ENCODE measurements at places on chromosomes 3 and 15.
A peak's percentile ranks its signal among the peaks of the same experiment; 100 is the strongest.

DNA sequence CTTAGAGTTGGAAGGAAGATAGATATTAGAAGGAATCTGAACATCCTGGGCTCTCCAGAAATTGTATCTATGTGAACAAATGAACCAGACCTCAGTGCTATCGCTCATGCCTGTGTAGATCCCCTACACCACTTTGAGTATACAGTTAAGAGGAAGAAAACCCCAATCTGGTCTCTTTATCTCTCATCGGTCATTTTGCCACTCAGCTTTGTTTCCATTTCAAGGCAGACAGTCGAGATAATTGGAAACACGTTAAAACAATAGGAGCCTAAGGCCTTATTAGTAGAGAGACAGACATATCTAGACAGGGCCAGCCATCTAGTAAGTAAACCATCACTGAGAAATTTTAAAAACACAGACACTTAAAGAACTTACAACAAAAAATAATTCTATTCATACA lies 101.6 kb downstream of the MYLK start:
- DNase-seq, result no peak

DNA sequence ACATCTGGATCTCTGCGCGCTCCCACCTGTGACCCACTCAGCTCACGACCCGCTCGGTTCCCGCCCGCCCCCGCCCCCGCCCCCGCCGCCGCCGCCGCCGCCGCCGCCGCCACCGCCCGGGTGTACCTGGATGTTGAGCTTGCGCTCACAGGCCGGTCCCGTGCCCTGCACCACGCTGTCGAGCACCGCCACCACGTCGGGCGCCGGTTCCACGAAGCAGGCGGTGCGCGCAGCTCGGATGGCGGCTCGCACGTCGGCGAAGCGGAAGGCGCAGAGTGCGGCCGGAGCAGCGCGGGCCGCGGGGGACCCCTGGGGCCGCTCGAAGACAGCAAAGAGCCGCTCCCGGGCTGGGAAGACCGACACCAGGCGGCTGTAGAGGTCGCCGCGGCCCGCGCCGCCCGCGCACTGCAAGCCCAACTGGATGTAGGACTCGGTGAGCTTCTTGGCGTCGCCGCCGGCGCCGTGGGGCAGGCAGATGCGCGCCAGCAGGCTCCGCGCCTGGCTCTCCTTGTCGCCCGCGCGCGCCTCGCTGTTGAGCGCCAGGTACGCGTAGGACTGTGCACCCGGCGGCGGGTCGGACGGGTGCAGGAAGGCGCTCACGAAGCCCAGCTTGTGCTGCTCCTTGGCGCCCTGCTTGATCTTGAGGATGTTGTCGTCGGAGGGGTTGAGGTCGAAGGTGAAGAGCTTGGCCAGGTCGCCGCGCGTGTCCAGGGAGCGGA lies 1.1 kb downstream of the PLXND1 start:
- DNase-seq, result peak; percentile 31

GRCh38 chr15:52362497-52362896 lies 66.9 kb upstream of the MYO5C start:
- no peak for DNase-seq

- DNase-seq, result no peak
Observed at GRCh38 chr3:71226565-71227269, 356.8 kb downstream of the FOXP1 start.
